Activated CD4-positive, alpha-beta T cell treated with anti-CD3 and anti-CD28 coated beads, Interleukin-2, amount 50 U/mL, for 4 hours (primary cell): ENCODE measurements at places on chromosomes 4 and X.

DNA sequence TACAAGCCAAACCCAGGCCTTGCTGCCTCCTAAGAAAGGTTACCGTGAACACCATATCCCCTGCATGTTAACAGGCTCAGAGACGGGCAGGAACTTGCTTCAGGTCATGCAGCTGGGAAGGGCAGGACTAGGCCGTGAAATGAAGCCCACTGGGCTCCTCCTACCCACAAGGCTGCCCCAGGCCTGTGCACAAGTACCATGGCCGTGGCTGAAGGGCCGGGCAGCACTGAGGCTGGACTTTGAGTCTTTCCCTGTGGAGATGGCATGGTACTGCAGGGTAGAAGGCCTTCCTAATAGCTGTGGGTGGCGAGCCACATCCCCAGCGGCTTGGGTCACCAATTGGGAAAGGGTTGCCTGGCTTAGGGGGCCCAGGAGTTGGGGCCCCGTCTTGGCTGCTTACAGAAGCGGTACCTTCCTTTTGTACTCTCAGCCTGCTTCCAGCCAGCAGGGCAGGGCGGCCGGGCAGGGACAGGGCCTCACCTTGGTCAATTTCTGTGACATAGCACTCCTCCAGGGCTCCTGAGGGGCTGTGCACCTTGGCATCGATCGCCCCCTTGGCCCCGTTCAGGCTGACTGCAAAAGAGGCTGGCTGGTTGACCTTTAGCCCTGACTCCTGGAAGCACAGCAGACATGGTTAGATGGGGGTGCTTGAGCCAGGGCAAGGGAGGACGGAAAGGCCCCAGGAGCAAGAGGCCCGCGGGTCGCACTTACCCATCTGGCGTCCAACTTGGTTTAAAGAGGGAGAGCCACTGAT, 23.8 kb downstream of the FLNA start:
- DNase-seq: no peak

- DNase-seq: no peak
These were observed 255.3 kb upstream of the CXXC4 start for GRCh38 chr4:104750008-104750407.

GRCh38 chr4:11178433-11178832, 250.3 kb downstream of the HS3ST1 start:
- no peak for DNase-seq

GRCh38 chrX:11756354-11757318, 1.4 kb upstream of the MSL3 start:
- no peak for DNase-seq

GRCh38 chr4:106615410-106615945, 246.9 kb upstream of the GIMD1 start:
- no peak for DNase-seq

- DNase-seq: no peak
These were observed 19.3 kb downstream of the NEK1 start for GRCh38 chr4:169593050-169593560.

DNA sequence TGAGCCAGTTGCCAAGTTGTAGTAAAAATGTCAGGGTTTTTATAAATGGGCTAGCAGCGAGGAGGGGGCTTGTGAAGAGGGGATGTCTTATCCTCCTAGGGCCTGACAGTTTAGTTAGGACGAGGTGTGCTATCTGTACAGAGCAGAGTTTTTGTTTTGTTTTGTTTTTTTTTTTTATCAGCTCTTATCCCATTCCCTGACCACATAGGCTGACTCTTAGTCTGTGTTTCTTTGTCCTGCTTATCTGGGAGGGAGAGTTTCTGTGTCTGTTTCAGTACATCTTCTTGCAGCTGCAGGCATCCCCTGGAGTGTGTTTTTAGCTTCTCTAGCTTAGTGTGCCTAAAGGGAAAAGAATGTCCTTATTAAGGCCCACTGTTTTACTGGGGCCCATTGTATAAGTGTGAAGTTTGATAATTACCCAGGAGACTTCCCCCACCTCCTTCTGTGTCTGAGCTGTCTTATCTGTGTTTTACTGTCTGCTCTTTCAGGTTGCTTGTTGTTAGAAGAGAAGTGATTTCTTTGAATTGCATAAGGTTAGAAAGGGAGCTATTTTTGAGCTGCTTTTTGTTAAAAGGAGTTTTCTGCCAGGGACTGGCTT, 32.0 kb downstream of the PAGE2 start:
- no peak for DNase-seq

GRCh38 chr4:91058345-91058744, 931.2 kb downstream of the CCSER1 start:
- no peak for DNase-seq

DNA sequence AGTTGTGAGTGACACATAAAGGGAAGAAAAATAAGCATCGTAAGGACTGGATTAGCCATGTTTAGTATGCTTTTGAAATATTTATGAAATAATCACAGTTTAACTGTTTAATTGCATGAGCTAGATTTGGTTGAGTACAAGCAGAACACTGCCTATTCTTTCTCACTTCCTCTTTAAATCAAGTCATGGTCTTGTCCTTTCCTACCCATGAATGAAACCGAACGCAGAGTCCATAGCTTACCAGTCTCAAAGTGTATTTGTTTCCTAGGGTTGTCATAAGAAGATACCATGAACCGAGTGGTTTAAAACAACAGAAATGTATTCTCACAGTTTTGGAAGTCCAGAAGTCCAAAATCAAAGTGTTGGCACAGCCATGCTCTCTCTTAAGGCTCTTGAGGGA, 684.0 kb upstream of the MAGEB2 start:
- no peak for DNase-seq

- no peak for DNase-seq
These were observed 6.9 kb downstream of the KLHL5 start for GRCh38 chr4:39068907-39069306.

DNA sequence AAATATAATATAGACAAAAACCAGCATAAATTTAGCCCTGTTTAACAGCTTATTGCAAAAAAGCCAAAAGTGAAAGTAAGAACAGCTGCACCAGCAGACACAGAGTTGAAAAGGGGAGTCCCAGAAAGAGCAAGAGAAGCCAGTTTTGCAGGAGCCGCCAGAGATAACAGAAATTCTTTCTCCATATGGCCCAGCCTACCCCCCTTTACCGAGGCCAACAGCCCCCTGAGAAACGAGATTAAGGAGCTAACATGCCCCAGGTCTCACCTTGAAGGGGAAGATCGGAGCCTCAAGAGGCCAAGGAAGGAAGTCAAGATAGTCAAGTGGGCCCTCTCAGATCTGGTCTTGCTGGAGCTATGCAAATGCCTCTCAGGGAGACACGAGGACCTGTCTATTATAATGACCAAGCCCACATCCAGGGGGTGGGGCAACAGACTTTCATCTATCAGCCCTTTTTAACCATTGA, 4.8 kb downstream of the ACOX3 start:
- DNase-seq: no peak

DNA sequence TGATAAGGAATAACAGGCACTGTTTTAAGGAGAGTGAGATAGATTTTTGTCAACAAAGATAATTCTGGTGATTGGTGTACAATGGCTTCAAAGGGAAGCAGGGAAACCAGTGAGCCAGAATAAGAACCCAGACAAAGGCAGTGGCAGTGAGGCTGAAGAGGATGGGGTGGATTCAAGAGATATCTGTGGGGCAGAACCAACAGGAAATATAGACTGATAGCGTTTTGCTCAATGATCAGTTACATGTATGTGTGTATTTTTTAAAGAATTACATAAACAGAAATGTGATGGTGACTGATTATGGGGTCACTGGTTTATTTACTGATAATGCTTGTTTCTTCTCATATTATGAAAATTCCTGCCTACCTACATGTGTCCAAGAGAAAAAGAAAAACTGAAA, 66.4 kb downstream of the AMMECR1 start:
- no peak for DNase-seq

DNA sequence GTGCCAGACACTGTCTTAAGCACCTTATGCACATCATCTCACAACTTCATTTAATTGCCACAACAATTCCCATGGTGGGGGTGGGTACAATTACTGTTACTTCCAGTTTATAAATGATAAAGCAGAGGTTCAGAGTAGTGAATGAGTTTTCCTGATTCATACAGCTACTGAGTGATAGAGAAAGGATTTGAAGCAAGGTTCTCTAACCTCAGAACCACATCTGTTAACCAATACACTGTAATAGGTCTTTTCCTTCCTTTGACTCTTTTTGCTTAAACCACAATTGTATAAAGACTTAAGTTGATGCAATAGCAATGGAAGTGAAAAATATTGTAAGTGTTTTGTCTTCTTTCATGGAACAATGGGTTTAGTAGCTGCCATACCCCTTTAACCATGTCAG, 43.5 kb upstream of the PAK3 start:
- no peak for DNase-seq

- DNase-seq: no peak
These were observed 11.0 kb downstream of the CUL4B start for GRCh38 chrX:120549483-120550452.

GRCh38 chr4:40458683-40459082, 123.5 kb downstream of the CHRNA9 start:
- no peak for DNase-seq

GRCh38 chrX:28802625-28803024, 215.4 kb downstream of the IL1RAPL1 start:
- DNase-seq: no peak

DNA sequence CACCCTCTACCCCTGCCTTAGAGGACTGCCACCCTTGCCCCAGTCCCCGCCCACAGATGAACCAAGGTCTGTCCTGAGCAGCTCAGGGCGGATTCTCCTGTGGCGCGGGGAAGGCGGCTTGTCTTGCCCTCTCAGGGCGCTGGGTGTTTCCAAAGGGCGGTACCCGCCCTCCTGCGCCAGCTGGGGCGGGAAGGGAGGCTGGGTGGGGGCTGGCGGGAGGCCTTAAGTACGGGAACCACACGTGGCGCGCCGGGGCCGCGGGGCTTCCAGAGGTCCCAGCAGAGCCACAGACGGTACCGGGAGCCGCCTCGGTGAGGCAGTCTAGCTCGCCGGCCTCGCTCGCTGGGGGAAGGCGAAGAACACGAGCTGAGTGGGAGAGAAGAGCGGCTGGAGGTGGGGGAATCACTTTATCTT, 361.1 kb downstream of the MID1IP1 start:
- DNase-seq: peak; percentile 45

DNA sequence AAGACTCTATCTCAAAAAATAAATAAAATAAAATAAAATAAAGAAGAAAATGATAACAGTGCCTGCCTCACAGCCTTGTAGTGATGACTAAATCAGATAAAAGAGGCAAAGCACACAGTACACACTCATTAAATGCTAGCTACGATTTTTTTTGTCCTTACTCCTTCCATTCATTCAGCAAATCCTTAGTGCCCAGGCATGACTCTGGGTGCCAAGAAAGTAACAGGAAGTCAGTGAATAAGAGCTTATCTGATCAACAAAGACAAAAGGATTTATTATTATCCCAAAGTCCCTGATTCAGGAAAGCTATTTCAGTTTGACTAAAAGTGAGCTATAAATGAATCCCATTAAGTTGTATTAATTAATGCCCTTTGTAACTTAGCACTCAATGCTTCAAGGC, 92.7 kb downstream of the SH3KBP1 start:
- DNase-seq: no peak

- no peak for DNase-seq
These were observed 106.4 kb downstream of the MID1 start for GRCh38 chrX:10513974-10514373.

GRCh38 chr4:8547912-8548730, 32.1 kb upstream of the GPR78 start:
- DNase-seq: no peak

DNA sequence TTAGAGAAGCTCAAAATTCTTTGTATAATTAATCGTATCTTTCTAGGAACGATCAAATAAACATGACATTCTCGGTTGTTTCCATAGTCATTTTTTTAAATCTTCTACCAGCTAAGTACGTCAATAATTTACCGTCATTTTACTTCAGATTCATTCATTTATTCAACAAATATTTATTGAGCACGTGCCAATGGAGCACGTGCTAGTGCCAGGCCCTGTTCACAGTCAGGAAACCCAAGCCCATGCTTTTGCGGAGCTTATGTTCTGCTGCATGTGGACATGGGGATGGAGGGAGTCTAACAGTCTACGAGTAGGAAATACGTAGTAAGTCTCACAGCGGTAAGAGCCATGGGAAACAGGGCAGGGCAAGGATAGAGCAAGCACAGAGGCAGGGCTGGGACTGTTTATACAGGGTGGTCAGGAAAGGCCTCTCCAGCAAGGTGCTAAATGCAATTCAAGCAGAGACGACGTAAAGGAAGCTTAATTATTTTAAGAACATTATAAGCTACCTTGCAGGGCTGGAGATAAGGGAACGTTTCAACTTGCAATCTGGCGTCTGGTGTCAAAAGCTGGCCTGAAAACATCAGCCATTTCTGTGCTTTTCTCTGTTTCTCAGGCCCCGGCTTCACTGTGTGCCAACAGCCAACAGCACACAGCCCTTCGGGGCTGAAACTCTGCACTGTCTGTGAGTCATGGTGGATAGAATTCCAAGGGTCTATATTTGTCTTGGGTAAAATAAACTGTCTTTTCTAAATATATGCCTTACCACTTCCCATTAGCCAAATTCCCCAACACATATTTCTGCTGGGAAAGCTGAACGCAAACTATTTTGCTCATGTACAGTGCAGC, 517.1 kb upstream of the ZFP42 start:
- DNase-seq: no peak

DNA sequence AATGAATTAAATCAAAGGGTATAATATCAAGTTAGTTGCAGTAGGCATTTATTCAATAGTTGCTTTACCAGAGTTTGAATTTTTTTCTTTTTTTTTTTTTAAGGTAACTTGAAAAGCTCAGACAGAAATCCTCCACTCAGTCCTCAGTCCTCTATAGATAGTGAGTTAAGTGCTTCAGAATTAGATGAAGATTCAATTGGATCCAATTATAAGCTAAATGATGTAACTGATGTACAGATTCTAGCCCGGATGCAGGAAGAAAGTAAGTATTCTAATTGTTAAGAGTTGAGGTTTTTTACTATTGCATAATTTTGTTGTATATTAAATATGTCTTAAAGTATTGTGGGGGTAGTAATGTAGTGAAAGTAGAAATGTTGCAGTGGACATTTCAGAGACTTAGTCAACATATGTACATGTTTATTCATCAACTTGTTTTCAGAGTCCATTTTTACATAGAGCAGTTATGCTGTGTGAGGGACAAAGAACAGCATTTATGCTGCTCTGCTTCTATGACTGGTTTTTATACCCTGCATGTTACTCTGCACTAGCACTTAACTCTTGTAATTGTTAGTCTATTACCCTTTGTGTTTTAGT, 38.4 kb downstream of the SLAIN2 start:
- DNase-seq: no peak

- no peak for DNase-seq
These were observed 32.6 kb downstream of the STAG2 start for GRCh38 chrX:123993904-123994635.

GRCh38 chr4:156931267-156931666, 40.3 kb downstream of the PDGFC start:
- no peak for DNase-seq

GRCh38 chrX:29530501-29530900, 684.9 kb upstream of the MAGEB2 start:
- no peak for DNase-seq

DNA sequence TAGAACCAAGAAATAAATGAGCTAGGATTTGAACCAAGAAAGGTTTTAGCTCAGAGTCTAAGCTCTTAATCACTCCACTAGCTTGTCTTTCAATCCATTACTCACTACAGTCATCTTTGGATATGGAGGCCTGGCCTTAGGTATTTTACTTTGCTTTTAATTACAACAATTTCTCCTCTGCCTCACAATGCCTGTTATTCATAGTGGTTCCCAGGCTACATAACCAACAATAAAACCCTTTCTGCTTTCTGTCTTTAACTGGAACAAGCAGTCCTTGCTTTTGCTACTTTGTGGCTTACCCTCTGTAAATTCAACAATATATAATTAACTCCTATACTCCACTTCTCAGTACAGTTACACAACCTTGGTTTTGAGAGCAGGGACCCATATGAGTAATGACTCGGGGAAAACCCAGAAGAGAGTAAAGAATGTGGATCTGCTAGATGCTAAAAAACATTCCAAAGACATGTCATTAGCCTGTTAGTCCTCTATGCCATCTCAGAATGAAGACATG, 94.7 kb upstream of the NAP1L5 start:
- DNase-seq: no peak
